NCI-H187 treated with DMSO at 0.1 percent for 48 hours (cell line): ENCODE measurements at places on chromosomes 3 and 15.

- DNase-seq, result no peak
Measured at GRCh38 chr3:13772885-13773745, 106.8 kb downstream of the WNT7A start.

DNA sequence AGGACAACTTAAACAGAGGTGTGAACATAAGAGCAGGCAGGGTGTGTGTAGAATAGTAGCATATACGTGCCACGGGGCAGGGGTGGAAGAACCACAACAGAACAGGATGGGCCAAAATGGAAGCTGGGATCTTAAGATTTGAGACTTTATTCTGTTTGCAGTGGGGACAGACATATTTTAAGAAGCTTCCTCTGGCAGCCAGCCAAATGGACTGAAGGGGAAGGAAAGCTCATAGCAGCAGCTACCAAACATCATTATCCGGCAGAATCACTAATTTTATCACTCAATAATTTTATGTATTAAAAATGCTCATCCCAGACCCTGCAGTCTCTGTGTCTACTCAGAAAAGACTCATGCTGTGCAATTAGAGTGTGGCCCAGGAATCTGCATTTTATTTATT is 130.9 kb upstream of the CTDSPL start:
- no peak for DNase-seq

GRCh38 chr3:61771976-61772375 is 210.6 kb downstream of the PTPRG start:
- DNase-seq, result no peak

DNA sequence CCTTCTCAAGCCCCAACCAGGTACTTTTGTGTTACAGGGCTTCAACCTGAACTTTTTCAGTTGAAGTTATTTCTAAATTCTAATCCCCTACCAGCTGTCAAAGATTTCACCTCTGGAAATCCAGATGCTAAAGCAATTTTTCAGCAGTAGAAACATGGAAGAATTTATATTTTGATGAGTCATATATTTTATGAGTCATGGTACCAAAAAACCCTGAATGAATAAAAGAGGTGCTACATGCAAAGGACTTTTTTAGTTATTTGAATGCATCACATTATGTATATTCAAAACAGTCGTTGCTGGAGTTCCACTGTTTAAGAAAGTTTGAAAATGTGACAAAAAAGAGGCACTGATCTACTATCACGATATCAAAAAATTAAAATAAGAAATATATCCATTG is 96.0 kb upstream of the ZNF385D start:
- DNase-seq, result no peak

GRCh38 chr15:99076109-99076508 is 28.8 kb upstream of the SYNM start:
- DNase-seq, result no peak

DNA sequence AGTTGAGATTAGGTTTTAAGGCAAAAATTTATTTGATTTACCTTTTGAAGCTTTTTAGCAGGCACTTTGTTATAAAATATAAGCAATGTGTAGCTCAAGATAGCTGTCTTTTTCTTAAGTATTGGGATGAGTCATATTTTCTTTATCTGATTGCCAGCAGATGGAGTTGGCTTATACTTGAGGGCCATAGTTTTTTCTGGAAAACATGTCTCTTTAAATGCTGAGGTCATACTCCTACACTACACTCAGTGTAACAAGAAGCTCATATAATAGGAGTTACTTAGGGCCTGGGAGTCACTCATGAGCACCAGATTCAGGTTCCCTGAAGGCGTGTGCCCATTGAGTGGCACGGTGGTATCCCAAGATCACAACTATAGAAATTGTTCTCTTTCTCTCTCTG is 579.8 kb downstream of the EDEM1 start:
- no peak for DNase-seq

GRCh38 chr3:29705906-29706844 is 425.3 kb downstream of the RBMS3 start:
- DNase-seq, result no peak

DNA sequence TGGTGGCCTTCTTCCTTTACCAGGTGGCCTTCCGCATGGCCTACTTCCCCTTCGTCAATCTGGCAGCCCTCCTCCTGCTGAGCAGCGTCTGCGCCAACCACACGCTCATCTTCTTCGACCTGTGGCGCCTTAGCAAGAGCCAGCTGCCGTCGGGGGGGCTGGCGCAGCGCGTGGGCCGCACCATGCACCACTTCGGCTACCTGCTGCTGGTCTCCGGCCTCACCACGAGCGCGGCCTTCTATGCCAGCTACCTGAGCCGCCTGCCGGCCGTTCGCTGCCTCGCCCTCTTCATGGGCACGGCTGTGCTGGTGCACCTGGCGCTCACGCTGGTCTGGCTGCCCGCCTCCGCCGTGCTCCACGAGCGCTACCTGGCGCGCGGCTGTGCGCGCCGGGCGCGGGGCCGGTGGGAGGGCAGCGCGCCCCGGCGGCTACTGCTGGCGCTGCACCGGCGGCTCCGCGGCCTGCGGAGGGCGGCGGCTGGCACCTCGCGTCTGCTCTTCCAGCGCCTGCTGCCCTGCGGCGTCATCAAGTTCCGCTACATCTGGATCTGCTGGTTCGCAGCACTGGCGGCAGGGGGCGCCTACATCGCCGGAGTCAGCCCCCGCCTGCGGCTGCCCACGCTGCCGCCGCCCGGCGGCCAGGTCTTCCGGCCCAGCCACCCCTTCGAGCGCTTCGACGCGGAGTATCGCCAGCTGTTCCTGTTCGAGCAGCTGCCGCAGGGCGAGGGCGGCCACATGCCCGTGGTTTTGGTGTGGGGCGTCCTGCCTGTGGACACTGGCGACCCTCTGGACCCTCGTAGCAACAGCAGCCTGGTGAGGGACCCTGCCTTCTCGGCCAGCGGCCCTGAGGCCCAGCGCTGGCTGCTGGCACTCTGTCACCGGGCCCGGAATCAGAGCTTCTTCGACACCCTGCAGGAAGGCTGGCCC is 9.9 kb downstream of the DISP2 start:
- DNase-seq, result peak; percentile 22

DNA sequence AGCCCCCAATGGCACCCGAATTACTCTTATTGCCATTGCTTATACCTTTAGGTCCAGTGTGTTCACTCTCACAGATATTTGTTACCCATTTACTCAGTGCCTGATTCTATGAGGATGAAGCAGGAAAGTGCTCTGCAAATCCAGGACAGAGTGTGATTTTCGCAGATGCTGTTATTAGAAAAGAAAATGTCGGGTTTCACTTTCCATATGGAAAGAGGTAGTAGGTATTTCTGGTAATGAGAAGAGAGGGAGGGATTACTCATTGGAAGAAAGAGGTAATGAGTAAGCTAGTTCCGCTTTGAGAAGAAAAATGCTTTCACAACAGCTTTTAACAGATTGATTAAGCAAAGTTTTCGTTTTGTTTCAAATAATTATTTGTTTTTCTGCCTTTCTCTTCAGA is 336.3 kb upstream of the CFAP20DC start:
- no peak for DNase-seq

DNA sequence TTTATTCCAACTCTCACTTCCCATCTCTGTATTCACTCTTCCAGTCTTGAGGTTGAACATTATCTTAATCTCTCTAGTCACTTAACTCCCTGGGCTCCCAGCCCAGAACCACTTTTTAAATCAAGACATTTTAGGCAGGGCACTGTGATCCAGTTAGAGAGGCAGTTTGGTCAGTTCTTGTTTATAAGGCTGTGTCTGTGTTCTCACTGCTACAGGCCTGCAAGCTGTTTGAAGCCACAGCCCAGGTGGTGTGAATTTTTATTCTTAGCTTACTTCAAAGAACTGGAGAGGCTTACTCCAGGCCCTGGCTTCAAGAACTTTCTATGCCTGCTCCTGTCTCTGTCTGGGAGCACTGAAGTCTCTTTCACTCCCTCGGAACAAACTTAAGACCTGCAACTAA is 906.1 kb downstream of the CADM2 start:
- no peak for DNase-seq

DNA sequence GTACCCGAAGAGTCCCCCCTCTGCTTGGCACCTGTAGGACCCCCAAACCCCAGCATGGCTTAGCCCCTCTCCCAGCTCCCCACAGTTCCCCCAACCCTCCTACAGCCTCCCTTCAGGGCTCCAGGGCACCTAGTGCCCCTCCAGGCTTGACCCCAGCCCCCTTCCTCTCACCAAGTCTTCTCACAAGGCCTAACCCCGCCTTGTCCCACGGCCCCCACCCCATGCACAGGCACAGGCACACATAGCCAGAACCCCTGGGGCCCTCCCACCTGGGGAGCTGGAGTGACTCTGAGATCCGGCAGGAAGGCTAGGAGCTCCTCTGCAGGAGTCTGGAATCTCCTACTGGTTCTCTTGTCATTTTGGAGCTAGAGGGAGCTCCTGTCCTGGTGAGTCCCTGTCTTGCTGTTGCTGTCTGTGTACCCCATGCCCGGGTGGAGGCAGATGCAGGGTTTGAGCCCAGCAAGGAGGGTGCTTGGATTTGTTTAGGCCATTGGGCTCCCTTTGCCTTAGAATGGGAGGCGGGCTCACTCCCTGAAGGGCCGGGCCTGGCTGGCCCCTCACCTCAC is 39.6 kb downstream of the KLF13 start:
- no peak for DNase-seq

- no peak for DNase-seq
Measured at GRCh38 chr3:58005669-58006068, 2.6 kb upstream of the FLNB start.

DNA sequence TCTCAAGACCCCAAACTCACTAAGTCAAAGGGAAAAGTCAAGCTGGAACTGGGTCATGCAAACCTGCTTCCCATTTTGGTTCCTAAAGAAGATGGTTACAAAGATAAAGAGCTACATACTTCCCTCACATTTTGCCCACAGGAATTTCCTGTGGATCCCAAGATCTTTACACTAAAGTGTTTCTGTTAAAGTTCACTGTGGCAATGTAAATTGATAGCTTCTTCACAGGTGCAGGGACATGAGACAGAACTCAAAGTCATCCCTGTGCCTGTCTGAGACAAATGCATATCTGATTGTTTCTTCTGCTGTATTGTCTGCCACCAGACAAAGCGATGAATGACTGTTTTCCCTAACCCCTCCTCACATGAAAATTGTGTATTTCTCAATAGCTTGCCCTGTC is 567.8 kb downstream of the ZIC1 start:
- DNase-seq, result no peak
